ENCODE measurements at places on chromosomes 3 and 15.

DNA sequence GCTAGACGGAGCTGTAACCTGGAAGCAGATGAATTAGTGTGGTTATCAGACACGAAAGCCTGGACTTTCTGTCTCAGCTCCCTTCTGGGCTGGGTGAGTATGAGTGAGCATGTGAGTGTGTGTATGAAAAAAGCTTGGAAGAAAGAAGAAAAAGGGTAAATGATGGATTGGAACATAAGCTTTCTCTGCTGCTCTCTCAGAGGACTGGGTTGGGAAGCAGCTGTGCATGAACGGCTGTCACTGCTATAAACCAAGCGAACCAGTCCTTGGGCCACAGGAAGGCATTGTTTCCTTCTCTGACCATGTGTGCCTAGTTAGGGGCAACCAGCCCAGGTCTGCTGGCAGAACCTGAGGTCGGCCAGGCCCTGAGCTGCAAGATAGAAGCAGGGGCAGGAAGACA lies 37.0 kb downstream of the UMPS start:
- no peak for DNase-seq

DNA sequence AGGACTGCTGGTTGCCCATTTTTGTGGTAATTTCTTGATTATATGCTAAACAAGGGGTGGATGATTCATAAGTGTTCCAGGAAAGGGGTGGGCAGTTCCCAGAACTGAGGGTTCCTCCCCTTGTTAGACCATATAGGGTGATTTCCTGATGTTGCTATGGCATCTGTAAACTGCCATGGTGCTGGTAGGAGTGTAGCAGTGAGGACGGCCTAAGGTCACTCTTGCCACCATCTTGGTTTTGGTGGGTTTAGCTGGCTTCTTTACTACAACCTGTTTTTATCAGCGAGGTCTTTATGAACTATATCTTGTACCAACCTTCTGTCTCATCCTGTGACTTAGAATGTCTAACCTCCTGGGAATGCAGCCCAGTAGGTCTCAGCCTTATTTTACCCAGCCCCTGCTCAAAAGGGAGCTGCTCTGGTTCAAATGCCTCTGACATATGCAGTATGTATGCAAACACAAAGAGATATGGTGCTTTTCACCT lies 46.2 kb downstream of the C3orf38 start:
- no peak for DNase-seq

- no peak for DNase-seq
Measured at GRCh38 chr3:87317779-87318178, 41.4 kb upstream of the POU1F1 start.

GRCh38 chr3:9976721-9977709 lies 9.6 kb downstream of the EMC3 start:
- DNase-seq, result no peak

DNA sequence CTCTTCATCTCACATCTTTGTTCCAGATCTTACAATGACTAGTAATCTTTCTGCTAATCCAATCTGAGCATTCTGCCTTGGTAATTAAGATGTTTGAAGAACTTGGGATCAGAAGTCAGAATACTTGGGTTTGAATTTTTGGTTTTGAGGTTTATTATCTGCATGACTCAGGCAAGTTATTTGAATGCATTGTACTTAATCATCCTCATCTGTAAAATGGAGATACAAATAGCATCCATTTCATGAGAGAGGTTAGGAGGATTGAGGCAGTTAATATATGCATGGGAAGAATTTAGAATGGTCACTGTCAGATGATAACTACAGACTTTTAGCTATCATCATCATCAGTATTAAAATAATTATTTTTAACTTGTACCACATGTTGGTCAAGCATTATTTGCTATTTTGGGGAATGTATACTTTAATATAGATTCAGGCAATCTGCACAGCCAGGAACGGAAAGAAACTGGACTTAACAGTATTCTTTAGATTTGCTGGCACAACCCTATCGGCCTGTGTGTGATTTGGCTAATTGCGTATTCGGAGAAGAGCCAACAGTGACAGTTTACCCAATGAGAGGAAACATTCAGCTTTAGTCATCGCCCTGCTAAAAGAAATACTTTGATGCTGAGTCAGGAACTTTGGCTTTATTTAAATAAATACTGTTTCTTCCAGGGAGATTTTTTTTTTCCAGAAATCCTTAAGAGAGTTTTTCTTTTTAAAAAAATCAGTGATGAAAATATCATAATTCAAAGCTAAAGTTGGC lies 600.0 kb downstream of the ROBO1 start:
- DNase-seq, result no peak

DNA sequence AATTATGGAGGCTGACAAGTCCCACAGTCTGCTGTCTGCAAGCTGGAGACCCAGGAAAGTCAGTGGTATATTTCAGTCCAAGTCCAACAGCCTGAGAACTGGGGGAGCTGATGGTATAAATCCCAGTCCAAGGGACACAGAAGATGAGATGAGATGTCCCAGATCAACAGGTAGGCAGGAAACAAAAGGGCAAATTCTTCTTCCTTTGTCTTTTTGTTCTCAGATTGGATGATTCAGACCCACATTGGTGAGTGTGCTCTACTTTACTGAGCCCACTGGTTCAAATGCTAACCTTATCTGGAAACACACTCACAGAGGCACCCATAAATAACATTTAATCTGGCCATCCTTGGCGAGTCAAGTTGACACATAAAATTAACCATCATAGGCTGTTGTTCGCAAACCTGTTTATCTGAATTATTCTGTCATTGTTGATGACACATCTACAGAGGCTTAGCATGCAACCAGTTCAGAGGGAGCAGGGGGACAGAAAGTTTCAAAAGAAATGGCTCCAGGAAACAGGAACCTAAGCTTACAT lies 62.7 kb upstream of the ITGA11 start:
- DNase-seq, result no peak

GRCh38 chr3:171399842-171400241 lies 60.4 kb downstream of the TNIK start:
- no peak for DNase-seq

DNA sequence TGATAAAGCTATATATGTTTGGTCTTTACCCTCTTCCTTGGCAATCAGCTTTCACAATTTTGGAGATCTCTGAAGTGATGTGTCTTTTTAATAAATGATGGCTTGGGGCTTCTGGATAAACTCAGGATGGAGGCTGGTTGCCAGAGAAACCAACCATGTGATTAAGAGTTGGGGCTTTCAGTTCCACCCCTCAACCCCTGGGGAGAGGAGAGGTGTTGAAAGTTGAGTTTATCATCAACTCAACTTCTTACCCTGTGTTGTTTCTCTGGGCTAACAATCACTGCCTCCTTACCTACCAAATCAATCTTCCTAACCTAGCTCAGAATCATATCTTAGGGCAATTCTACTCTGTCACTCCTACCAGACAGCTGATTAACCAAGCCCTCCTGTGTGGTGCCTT lies 735.8 kb downstream of the ZPLD1 start:
- no peak for DNase-seq

All from T-helper 1 cell (primary cell).